ENCODE measurements at places on chromosomes 12 and 14.

GRCh38 chr12:131087991-131088700, 134.4 kb downstream of the ADGRD1 start:
- H3K27me3 ChIP-seq, result no peaks in the 10 kb centered on the region
- H3K36me3 ChIP-seq, result peaks cover 4% of the 10 kb centered on the region
- no peak overlapping the region for H3K4me3 ChIP-seq
- no peak for DNase-seq
- no peaks in the 10 kb centered on the region for H3K4me1 ChIP-seq

- no peaks in the 10 kb centered on the region for H3K36me3 ChIP-seq
- peaks cover 8% of the 10 kb centered on the region for H3K4me1 ChIP-seq
- no peak for DNase-seq
- H3K27me3 ChIP-seq, result no peaks in the 10 kb centered on the region
Measured at GRCh38 chr12:42485823-42486222, 103.7 kb downstream of the PRICKLE1 start.

DNA sequence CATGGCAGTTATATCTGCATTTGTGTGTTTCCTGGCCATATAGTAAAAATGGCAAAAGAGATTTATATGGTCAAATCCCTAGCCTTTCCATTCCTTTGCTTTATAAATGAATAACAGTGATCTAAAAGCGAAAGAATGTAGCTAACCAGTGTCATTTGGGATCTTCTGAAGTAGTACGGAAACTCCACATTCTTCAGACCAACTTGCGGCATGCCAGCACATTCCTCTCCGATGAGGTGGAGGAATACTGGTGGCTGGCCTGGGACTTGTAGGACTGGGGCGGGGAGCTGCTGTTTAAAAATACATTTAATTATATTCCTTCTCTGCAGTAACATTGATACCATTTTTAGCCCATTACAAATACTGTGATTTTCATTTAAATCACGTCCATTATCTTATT, 85.3 kb downstream of the SAMD4A start:
- H3K4me3 ChIP-seq, result no peak overlapping the region
- peak; percentile 79 for DNase-seq
- no peaks in the 10 kb centered on the region for H3K4me1 ChIP-seq
- H3K36me3 ChIP-seq, result no peaks in the 10 kb centered on the region
- no peaks in the 10 kb centered on the region for H3K27me3 ChIP-seq

DNA sequence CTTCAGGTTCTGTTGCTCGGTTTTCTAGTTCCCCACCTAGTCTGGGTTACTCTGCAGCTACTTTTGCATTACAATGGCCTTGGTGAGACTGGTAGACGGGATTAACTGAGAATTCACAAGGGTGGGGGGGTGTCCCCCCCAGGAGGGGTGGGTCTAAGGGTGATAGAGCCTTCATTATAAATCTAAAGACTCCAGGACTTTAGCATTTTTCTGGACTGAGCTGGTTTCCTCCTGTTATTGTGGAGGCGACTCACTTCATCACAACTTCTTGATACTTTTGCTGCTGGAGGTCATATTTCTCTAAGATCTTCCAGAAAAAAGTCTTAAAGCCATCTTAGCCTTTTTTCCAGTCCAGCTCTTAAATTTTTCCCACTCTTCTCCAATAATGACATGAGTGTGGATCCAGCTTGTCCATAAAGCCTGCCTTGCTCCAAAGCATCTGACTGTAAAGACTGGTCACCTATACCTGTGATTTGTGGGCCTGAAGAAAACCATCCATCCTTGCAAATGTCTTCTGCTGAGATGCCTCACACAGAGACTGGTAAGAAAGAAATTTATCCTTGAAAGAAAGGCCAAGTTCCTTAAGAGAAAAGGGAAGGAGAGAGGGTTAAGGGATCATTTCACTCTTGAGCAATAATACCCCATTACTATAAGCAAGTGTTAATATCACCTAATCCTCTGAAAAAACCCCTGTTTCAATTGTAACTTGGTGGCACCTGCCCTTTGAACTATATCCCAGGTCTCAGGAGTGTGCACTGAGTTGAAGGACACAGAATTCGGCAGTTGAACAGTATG, 19.7 kb upstream of the SLC2A14 start:
- DNase-seq, result no peak
- no peaks in the 10 kb centered on the region for H3K4me1 ChIP-seq
- no peak overlapping the region for H3K27ac ChIP-seq
- no peaks in the 10 kb centered on the region for H3K36me3 ChIP-seq
- no peak overlapping the region for H3K4me3 ChIP-seq

- no peak overlapping the region for H3K27ac ChIP-seq
- H3K4me3 ChIP-seq, result no peak overlapping the region
- no peaks in the 10 kb centered on the region for H3K27me3 ChIP-seq
- peaks cover 3% of the 10 kb centered on the region for H3K36me3 ChIP-seq
- no peak for DNase-seq
- peaks cover 67% of the 10 kb centered on the region for H3K4me1 ChIP-seq
Measured at GRCh38 chr14:93757206-93757605, 31.1 kb downstream of the PRIMA1 start.

DNA sequence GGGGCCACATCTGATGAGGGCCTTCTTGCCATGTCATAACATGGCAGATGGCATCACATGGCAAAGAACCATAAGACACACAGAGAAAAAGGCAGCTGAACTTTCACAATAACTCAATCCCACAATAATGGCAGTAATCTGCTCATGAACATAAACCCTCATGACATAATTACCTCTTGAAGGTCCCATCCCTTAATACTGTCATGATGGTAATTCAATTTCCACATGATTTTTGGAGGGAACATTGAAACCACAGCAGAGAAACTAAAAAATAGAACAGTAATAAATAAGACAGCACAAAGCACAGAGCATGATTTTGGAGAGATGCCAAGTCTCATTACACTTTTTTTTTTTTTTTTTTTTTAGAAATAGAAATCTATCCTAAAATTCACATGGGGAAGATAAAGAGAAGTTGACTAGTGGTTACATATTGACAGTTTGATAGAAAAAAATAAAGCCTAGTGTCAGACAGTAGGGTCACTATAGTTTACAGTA, 61.8 kb upstream of the ATF7IP start:
- H3K4me3 ChIP-seq, result no peak overlapping the region
- H3K36me3 ChIP-seq, result no peaks in the 10 kb centered on the region
- DNase-seq, result no peak
- no peaks in the 10 kb centered on the region for H3K27me3 ChIP-seq
- H3K27ac ChIP-seq, result no peak overlapping the region
- no peaks in the 10 kb centered on the region for H3K4me1 ChIP-seq

Measured in spinal cord (tissue), 10 donors.